ENCODE measurements at places on chromosomes 7 and 10.

DNA sequence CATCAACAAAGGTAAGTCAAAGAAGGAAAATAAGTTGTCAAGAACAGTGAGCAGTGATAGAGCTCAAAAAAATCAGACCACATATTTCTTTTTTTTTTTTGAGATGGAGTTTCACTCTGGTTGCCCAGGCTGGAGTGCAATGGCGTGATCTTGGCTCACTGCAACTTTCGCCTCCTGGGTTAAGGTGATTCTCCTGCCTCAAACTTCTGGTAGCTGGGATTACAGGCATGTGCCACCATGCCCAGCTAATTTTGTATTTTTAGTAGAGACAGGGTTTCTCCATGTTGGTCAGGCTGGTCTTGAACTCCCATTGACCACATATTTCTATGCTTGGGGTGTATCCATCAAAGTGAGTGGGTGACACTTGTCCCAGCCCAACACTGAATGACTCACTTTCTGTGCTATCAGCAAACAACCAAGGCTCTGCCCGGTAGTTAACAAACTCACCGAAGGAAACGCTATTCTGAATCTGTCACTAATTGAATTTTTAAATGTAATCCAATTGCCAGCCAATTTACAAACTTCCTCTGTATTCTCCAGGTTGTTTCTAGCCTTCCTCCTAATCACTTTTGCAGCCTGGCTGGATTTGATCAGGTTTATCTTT, 19.6 kb upstream of the SMNDC1 start:
- DNase-seq = no peak

DNA sequence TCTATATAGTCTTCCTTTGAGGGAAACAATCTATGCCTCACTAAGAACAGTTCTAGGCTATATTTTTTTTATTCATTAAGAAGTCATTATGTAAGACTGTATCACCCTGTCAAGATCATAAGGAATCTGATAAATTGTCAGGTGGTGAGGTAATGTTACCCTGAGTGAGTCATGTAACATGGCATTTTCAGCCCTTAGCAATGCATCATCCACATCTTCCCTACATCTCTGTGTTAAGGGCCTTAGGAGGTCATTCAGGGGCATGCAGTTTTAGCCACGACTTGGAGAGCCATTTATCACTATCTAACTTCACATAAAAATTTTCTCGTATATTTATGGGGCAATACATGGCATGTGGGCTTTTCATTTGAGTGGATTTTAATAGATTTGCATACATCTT, 924.5 kb upstream of the MBL2 start:
- no peak for DNase-seq

DNA sequence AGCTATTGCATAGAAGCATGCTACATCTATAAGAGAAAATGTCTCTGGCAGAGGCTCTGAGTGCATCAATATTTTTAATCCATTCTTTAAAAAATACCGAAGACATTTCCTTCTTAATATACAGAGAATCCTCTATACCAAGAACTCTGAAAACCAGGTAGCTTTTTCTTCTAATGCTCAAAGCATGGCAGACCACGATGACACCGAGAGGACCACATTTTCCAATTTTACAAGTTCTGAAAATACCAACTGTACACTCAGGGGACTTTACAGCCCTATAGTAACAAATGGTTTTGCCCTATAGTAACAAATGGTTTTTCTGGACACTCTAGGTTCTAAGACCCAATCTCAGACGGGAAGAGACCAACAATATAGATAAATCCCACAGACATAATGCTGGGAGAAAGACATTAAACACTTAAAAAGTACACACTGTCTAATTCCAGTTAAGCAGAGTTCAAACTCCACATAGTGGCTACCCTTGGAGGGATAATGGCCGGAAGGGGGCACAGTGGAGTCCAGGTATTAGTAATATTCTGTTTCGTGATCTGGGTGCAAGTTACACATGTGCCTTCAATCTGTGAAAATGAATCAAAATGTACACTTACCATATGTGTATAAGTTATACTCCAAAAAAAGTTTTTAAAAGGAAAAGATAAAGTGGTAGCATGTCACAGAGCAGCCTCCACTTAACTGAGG, 26.2 kb downstream of the CCDC6 start:
- DNase-seq = no peak

GRCh38 chr10:132737390-132738048, 48.4 kb downstream of the NKX6-2 start:
- DNase-seq = no peak

DNA sequence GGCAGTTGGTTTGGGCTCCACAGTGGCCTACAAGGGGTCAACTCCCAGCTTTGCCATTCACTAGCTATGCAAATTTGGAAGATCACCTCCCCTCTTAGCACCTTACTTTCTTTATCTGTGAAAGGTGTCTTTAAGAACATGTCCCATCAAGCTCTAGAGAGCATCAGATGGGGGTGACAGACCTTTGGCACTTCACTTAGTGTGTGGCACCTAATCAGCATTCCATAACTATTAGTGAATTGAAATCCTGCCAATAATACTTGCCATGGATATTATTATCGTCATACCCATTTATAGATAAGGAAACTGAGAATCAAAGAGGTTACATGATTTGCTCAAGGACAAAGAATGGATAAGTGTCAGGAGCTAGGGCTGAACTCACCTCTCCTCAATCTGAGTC, 51.9 kb downstream of the PLPP4 start:
- DNase-seq = no peak

DNA sequence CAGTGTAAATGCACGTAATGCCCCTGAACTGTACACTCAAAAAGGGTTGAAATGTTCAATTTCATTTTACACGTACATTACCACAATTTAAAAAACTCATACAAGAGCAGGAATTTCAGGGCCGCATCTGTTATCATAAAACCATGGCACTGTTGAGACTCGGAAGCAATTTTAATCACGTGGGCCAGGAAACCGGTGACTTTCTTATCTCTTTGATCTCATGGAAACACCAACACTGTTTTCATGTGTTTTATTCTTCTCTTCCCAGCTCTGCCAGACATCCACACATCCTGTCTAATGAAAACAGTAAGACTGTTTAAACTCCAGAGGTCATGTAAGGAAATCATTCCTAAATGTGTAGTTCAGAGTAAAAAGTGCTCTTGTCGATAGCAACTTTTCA, 35.9 kb downstream of the PTPRE start:
- DNase-seq = no peak

DNA sequence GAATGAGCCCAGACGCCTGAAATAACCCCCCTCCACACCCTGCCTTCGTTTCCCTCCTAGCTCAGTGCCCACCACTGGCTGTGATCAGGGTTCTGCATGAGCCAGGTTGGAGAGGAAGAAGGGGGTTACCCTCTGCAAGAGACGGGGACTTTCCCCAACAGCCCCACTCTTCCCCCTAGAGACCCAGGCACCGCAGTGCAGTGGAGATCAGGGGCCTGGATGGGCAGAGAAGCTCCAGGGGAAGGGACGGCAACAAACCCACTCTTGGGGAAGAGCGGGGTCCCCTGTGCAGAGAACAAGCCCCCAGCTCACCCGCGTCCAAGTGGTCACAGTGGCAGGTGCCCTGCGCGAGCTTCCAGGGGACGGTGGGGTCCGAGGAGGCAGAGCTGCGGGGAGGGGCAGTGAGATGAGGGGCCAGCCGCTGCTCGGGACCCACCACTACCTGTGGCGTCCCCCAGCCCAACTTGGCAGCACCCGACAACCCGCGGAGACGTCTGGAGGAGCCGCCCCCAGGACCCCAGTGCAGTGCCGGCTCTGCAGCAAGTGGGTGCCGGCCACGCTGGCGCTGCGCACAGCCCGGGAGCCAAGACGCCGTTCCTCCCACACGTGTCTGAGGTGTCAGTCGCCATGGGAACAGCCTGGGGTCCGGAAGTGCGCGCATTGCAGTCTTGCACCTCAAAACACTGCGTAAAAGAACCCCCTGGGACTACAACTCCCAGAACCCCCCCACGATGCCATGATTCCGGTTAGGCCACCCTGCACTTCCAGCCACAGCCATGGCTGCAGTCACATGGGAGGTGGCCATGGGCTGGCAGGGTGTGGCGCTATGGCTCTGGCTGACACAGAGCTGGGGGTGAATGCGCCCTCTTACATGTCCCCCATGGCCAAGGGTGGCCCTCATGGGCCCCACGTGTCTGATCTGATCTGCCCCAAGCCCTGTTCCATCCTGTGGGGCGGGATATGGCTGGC, 45.8 kb upstream of the WIPI2 start:
- DNase-seq = no peak

- DNase-seq = no peak
These were observed 31.9 kb downstream of the DUSP5 start for GRCh38 chr10:110529596-110530011.

- no peak for DNase-seq
These were observed 2.4 kb downstream of the MKX start for GRCh38 chr10:27743012-27743876.

DNA sequence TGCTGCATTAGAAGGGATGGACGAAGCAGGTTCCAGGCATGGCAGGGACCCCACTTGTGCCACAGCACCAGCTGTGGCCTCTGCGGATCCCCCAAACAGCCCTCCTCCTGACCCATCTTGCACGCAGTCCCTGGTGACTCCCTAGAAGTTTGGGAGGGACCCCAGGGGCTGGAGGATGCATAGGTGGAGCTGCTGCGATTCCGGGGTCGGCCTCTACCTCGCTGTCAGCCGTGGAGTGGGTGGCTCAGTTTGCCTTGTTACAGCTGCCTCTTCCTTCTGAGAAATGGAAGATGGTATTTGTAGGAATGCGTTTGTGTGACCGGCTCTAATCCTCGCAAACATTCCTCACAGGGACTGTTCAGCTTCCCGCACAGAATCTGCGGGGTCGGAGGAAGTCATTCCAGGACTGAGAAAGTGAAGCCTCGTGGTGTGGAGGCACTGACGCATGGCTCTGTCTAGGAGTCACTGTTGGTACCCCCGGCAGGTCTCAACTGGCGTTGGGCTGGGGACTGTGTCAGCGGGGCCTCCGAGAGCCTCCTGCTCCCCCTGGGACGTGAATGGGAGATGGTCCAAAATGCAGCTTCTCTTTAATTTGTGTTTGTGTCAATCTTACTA, 17.5 kb downstream of the PWWP2B start:
- no peak for DNase-seq

- DNase-seq = no peak
These were observed 82.3 kb downstream of the HTR7 start for GRCh38 chr10:90775351-90776028.

DNA sequence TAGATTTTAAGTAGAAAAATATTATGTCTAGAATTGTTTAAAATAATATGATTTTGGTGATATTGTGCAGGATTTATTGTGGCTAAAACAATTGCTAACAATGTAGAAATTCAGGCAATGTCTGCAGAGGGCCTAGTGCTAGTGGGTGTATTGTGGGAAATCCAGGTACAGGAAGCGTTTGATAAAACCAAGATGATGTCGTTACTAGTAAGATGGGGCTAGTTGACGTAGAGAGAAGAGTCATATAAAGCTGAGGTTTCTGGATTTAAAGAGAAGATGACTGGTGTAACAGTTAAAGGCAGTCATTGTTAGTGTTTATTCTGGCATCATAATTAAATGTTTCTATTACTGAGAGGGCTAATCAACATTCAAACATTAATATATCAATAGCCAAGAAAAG, 43.5 kb downstream of the ADK start:
- DNase-seq = no peak

- DNase-seq = no peak
These were observed 369.0 kb downstream of the MAGI2 start for GRCh38 chr7:79084423-79084822.

DNA sequence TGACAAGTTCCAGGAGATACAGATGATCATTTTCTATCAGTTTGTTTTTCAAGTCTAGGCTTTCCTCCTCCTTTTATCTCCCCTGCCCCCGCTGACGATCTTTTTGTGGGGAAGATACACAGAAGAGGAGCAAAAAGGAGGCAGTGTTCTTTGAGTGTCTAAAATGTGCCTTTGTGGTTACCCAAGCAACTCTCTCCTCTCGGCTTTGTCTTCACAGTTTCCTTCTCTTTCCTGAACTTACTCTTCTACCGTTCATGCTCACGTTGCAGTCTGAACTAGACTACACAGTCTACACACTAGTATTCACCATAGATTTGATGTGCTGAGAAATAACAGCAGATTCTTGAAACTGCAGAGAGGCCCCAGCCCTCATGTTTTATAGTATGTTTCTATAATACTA, 23.6 kb downstream of the CEP41 start:
- no peak for DNase-seq

- no peak for DNase-seq
These were observed 5.0 kb downstream of the GPER1 start for GRCh38 chr7:1092806-1093501.

GRCh38 chr10:1602037-1602484, 135.3 kb downstream of the ADARB2 start:
- DNase-seq = no peak

DNA sequence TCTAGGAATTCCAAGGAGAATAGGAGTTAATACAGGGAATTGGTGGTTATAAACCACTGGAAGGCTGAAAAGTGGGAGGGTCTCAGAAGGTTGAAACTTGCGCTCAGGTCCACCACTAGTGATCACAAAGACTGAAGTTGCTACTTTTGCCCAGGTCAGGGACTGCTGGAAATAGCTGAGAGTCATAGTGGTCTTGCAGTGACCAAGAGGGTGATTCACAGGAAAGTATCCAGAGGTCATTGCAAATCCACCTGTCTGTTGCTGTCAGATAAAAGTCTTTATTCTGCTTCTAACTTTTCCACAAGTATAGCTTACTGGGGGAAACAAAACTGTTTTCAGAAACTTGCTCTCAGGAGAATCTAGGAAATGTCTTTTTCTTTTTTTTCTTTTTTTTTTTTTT, 211.5 kb upstream of the PRSS1 start:
- DNase-seq = no peak

DNA sequence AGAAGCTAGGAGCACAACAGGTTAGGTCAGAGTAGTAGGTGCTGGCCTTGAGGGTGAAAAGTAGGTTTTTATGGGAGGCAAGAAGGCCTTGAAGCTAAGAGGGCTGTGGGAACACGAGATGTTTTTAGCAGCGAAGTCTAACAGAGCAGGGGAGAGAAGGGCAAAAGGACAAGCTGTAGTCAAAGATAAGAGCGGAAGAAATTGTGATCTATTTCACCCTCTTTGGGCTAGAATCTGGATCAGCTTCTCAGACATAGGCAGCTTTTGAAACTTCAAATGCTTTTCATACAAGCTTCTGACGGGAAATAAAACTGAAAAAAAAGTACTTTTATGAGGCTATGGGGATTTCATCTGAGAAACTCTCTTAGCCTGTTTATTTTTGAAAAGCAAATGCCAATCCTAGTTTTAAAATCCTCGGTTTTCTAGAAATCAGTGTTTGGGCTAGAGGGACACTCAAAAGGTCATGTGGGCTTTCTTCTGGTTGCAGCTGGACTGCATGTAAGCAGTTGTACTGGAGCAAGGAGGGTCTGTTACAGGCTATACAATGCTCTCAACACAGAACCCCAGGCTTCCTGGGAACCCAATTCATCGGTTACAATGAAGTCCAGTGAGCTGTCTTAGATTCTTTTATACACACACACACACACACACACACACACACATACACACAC, 83.6 kb downstream of the RNF216 start:
- no peak for DNase-seq

DNA sequence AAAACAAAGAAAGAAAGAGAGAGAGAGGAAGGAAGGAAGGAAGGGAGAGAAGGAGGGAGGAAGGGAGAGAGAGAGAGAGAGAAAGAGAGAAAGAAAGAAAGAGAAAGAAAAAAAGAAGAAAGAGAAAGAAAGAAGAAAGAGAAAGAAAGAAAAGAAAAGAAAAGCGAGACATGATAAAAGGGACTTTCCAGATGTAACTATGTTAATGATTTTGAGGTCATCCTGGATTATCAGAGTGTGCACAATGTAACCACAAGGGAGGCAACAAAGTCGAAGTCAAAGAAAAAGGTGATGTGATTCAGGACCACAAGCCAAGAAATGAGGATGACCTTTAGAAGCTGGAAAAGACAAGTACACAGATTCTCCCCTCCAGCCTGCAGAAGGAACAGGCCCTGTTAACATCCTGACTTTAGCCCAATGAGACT, 48.9 kb upstream of the PAX2 start:
- DNase-seq = no peak

Data from stimulated activated CD4-positive, alpha-beta T cell treated with anti-CD3 and anti-CD28 coated beads, Interleukin-1b, Interleukin-23, amount 100 ng/mL, for 1 hour (primary cell).